ENCODE measurements at places on chromosomes 6 and 20.

- no peak for DNase-seq
Observed at GRCh38 chr6:2914318-2914660, 11.2 kb upstream of the SERPINB9 start.

DNA sequence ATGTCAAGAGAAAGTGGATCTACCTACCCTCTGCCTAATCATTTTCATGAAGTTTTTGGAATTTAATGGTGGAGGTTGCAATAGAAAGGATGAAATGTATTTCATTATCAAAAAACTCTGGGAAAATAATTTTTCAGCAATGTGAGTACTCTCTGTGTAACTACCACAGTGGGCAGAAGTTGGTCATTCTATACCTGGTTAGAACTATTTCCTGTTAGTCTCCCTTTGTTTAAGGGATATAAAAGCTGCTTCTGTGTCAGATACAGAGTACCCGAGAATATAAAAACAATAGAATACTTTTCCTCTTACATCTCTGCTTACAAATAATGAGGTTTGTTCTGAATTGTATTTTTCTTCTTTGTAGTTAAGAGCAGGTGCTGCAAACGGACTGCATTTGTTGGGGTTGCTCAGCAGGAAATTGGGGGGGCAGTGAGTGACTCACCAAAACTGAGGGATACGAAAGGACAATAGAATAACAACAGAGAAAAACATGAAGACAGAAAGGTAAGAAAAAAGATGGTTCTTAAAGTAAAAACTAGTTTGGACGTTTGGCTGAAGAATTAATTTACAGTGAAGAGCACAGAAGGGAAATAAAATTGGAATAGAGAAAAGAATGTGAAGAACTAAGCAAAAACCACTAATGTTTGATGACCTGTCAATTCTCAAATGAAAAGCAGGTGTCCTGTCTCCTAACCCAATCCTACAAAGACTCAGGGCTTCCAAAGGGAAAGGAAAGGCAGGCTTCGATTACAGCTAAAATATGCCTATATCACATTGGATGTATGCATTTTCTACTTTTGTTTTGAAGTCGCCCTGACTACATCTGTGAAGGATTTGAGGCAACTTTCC is 703.1 kb downstream of the RFPL4B start:
- no peak for DNase-seq

GRCh38 chr20:43477619-43478018 is 19.9 kb downstream of the SRSF6 start:
- DNase-seq = no peak

- no peak for DNase-seq
Observed at GRCh38 chr6:30970946-30971345, 12.6 kb upstream of the MUC21 start.

- DNase-seq = no peak
Observed at GRCh38 chr6:13462458-13463327, 24.7 kb downstream of the GFOD1 start.

DNA sequence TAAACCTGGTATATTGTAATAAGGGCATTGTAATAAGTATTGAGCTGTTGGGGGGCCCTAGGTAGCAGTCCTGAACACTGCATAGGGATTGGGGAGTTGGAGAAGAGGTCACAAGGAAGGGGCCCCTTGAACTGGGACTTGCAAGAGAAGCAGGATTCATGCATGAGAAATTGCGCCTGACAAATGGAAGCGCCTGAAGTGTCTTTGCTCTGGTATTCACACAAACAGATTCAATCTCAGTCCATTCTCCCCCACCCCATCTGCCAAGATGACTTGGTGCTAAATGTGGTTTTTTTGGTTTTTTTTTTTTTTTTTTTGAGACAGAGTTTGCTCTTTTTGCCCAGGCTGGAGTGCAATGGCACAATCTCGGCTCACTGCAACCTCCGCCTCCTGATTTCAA is 87.1 kb downstream of the CAP2 start:
- DNase-seq = no peak

DNA sequence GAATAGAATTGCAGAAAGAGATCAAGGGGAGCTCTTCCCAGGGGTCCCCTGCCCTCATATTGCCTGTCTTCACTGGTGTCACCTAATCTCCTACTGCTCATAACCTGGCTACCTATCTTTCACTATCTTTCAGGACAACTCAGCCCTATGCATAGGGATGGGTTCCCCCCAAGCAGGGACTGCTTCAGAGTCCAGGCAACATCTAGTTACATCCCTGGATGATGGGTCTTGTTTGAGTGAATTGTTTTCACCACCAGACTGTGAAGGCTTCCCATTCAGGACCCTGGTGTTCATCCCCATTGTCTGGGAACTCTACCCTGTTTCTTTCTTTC is 850 bp upstream of the HECA start:
- DNase-seq = no peak

- no peak for DNase-seq
Observed at GRCh38 chr6:167306401-167306998, 15.4 kb downstream of the UNC93A start.

GRCh38 chr6:148866657-148867268 is 119.9 kb downstream of the UST start:
- DNase-seq = no peak

- DNase-seq = no peak
Observed at GRCh38 chr6:579339-579738, 77.6 kb downstream of the HUS1B start.

GRCh38 chr6:81777586-81778268 is 25.2 kb upstream of the TENT5A start:
- DNase-seq = no peak

DNA sequence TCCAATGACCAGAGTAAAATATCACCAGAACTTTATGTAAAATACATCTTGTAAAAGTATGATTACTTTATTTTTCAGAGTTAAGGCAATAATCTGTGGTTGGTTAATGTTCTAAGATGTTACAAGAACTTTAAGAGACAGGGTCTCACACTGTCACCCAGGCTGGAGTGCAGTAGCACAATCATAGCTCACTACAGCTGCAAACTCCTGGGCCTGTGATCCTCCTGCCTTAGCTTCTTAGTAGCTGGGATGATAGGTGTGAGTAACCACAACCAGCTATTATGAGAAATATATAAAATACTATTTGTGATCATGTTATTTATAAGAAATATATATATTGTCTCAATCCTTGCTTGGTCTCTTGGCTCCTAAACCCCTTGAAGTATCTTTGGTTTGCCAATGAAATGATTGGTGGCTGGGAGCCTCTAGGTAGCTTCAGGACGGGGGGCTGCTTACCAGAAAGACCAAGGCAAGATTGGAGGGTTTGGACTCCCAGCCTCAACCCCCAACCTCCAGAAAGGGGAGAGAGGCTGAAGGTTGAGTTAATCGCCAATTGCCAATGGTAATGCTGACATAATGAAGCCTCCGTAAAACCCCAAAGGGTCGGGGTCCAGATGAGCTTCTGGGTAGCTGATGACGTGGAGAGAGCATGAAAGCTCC is 15.4 kb downstream of the SOD2 start:
- no peak for DNase-seq

GRCh38 chr6:85494547-85495536 is 45.0 kb downstream of the NT5E start:
- no peak for DNase-seq

GRCh38 chr6:160455541-160456213 is 107.5 kb downstream of the SLC22A3 start:
- peak; percentile 7 for DNase-seq

- no peak for DNase-seq
Observed at GRCh38 chr6:75234126-75234865, 9.3 kb downstream of the COX7A2 start.

DNA sequence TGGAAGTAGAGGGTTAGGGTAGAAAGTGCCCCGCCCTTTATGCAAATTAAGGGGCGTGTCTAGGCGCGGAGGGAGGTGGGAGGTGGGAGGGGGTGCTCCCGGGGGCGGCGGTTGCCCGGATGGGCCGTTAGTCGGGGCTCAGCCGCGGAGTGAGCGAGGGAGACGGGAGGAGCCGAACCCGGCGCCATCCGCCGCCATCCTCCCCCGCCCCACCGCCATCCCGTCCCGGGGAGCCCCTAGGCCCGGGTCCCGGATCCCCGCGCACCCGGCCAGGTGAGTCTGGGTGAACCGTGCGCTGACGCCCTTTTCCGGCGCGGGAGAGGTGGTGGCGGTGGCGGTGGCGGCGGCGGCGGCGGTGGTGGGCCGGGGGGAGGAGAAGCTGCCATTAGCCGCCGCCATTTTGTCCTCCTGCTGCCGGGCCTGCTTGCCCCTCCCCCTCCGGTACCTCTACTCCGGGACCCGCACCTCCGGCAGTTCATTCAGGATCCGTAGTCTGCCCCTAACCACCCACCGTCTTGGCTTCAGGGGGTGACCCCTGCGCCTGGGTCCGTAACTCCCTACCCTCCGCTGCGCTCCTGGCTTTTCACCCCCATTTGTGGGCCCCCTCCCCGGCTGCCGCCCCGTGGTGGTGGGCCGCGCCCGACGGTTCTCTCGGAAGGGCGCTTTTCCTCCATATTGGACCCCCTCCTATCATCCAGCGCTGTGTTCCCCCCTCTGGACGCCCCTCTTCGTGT is at the start of gene PRRC2A:
Gene PRRC2A (plus strand): TSS at position 130 of the 734 bp plus-strand sequence. CDS start 2,075 bp downstream, outside the sequence.
- DNase-seq = peak; percentile 87

- no peak for DNase-seq
Observed at GRCh38 chr6:13425943-13426931, 61.2 kb downstream of the GFOD1 start.

GRCh38 chr20:2037296-2037914 is 43.5 kb upstream of the PDYN start:
- no peak for DNase-seq

DNA sequence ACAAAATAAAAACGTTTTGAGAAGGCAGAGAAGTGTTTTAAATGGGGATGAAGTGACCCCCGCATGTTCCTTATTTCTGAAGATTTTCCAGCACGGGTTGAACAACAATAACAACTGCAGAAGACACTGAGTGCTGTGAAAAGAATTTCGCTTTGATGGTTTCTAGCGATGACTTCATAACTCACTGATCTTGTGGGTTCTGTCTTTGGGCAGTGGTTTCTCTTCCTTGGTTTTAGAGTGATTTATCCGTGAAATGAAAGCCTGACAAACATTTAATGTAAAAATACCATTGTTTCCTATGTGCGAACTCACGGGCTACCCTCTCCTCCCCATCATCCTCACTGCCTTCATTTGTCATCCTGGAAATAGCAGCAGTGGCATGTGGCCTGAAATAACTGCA is 793.9 kb downstream of the QKI start:
- no peak for DNase-seq

- DNase-seq = no peak
Observed at GRCh38 chr6:111753573-111753972, 119.7 kb downstream of the FYN start.

GRCh38 chr6:130293800-130294199 is 71.0 kb upstream of the SAMD3 start:
- no peak for DNase-seq

DNA sequence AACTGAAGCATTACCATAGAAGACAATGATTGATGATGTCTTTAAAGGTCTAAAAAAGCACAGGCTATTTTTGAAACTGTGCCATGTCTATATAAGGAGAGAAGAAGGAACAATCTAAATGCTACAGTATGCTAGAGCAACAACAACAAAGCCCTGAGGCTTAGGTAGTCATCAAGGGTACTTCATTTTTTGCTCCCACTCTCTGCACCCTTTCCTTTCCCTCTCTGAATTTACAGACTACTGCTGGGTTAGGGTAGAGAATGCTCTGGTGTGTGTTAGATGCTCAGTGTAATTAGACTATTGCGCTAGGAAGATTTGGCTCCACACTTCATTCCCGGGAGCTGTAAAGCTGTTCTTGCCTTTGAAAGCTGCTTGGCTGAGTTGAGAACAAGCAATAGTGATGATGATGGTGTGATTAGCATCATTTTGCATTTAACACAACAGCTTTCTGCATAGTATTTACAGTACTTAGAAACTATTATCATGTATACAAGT is 1262.5 kb upstream of the CITED2 start:
- DNase-seq = no peak

DNA sequence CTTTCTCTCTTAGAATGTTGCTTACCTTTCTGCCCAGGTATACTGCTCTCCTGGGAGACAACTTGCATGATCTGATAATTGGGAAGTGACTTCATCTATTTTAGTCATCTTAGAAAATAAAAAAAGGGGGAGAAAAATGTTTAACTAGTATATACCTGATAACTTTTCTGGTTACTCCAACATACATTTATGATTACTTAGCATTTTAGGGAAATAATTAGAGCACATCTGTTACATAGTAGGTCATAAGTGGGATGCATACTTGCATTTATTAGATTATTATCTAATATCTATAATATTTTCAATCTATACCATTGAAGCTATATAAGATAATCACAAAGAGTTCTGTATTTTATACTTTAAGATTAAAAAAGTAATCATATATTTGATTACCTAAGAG is 193.9 kb upstream of the EYS start:
- DNase-seq = no peak

DNA sequence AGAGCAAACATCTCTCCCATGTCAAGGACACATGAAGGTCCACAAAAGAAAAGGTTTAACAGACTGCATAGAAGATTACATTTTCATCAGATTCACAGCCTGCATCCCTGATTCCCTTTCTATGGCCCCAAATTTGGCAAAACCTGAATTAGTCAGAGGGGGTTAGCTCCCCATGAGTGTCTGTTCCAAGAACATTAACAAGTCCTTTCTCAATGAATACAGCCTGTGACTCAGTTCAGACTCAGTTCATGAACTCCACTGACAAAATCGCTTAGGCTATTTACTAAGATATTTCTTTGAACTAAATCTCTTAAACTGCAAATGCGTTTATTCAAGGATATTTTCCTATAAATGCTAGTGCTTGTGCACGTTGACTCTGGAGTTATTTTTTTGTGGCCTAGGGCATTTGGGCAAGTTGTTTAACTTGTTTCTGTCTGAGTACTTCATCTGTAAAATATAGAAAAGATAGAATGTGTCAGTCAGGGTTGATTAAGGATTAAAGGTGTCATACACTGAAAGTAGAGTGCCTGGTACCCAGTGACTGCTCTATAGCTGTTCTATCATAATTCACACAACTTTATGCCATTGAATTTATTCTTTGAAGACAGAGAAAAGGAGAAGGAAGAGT is 422.6 kb downstream of the HTR1B start:
- no peak for DNase-seq

DNA sequence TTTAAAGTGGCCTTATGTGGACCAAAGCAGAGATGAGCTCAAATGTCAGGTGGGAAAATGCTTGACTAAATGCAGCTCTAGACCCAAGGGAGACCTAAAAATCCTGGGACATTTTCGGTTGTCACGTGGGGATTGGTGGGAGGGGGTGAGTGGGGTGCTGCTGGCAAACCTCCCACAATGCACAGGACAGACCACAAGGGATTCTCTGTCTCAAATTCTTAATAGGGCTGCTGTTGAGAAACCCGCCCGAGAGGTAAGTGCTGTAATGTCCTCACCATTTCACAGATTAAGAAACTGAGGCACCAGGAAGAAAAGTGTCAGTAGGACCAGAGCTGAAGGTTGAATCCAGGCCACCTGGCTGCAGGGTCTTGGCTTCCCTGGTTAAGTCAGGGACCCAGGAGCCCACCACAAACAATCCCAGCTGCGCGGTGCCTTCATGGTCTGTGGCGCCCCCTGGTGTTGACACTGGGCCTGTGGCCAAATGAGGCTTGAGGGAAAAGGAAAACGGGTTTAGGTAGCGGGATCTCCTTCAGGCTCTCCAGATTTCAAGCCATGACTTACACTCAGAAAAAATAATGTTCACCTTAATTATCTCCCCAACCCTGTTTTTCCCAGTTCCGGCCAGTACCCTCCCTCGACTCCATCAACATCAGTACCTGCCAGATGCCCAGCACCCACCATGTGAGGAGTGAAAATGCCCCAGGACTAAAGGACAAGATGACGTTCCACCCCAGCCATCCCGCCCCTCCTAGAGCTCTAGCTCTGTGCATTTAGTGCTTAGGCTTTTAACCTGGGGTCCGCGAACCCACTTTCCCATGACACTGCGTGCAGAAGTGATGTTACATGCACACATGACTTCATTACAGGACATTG is 7.2 kb downstream of the HLA-G start:
- no peak for DNase-seq

GRCh38 chr6:42689371-42689770 is 33.0 kb downstream of the PRPH2 start:
- DNase-seq = no peak

Measured in NCI-H510A treated with DMSO at 0.1 percent for 48 hours (cell line).